ENCODE measurements at places on chromosomes 5 and 9.

DNA sequence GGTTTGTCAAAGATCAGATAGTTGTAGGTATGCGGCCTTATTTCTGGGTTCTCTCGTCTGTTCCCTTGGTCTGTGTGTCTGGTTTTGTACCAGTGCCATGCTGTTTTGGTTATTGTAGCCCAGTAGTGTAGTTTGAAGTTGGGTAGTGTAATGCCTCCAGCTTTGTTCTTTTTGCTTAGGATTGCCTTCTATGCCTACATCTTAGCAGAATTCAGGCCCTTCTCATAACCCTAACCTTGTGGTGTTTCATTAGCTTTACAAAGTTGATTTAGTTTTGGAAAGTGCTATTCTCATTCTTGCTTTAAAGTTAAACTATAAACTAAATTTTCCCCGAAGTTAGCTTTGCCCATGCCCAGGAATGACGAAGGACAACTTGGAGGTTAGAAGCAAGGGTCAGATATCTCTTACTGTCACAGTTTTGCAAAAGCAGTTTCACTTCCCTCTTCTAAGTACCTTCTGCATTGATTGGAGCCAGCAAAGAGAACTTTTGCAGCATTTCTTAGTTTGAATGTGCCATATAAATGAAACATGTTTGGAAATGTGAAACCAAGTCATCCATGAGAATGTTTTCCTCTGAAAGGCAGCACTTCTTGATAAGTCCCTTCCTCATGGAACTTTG lies 274.3 kb upstream of the DMRT1 start:
- H3K36me3 ChIP-seq = no peaks in the 10 kb centered on the region
- H3K4me3 ChIP-seq = no peak overlapping the region
- H3K27me3 ChIP-seq = no peaks in the 10 kb centered on the region
- no peak for DNase-seq

GRCh38 chr9:31848505-31849285 lies 535.7 kb upstream of the ACO1 start:
- H3K27me3 ChIP-seq = no peaks in the 10 kb centered on the region
- H3K36me3 ChIP-seq = no peaks in the 10 kb centered on the region
- H3K4me1 ChIP-seq = no peaks in the 10 kb centered on the region

DNA sequence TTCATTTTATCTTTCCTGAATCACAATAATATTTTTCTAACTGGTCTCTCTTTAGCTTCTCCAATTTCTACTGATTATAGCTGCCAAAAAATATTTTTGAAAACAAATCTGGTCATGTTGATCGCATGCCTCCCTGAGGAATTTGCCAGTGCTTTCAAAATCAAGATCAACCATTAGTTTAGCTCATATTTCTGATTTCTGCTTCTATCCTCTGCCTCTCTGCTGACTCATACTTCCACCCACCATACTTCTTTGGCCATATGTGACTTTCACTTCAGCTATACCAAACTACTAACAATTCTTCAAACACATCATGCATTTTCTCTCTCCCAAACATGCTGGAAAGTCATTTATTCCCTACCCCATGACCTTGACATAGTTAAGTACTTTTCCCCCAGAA lies 636.5 kb downstream of the TLE1 start:
- H3K27me3 ChIP-seq = no peaks in the 10 kb centered on the region
- no peaks in the 10 kb centered on the region for H3K4me1 ChIP-seq
- no peak overlapping the region for H3K4me3 ChIP-seq
- H3K36me3 ChIP-seq = no peaks in the 10 kb centered on the region
- no peak overlapping the region for H3K27ac ChIP-seq
- DNase-seq = no peak

- no peak overlapping the region for H3K4me3 ChIP-seq
- H3K36me3 ChIP-seq = no peaks in the 10 kb centered on the region
- no peak overlapping the region for H3K27ac ChIP-seq
- H3K4me1 ChIP-seq = no peaks in the 10 kb centered on the region
These were observed 32.2 kb upstream of the PAX5 start for GRCh38 chr9:37066139-37066725.

- H3K27me3 ChIP-seq = no peaks in the 10 kb centered on the region
- H3K27ac ChIP-seq = no peak overlapping the region
- H3K4me1 ChIP-seq = no peaks in the 10 kb centered on the region
- DNase-seq = no peak
- no peak overlapping the region for H3K4me3 ChIP-seq
These were observed 14.8 kb upstream of the C5orf46 start for GRCh38 chr5:147921136-147921535.

DNA sequence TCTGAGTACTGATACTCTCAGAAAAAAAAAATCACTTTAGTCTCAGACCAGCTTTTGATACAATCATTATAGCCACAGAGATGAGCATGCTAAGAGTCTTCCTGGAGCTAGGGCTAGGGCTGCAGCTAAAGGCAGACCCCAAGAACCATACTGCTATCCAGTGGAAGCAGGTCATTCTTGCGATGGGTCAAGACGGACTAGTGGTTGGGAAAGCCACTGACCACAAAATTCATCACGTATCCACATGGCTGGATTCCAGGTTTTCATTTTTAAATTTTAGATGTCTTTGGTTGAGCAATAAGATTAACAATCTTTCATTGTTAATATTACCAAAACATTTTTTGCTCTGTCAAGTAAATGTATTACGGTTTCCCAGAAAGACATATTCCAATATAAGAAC lies 598.1 kb downstream of the DNAH5 start:
- H3K4me3 ChIP-seq = no peak overlapping the region
- no peaks in the 10 kb centered on the region for H3K4me1 ChIP-seq

- H3K27me3 ChIP-seq = no peaks in the 10 kb centered on the region
- no peak for DNase-seq
- no peaks in the 10 kb centered on the region for H3K4me1 ChIP-seq
- no peak overlapping the region for H3K4me3 ChIP-seq
These were observed 102.1 kb downstream of the FANCC start for GRCh38 chr9:95215336-95215898.

- no peaks in the 10 kb centered on the region for H3K27me3 ChIP-seq
- H3K4me1 ChIP-seq = peaks cover 30% of the 10 kb centered on the region
- H3K4me3 ChIP-seq = peak within 1 kb of the TSS; percentile 86
- H3K36me3 ChIP-seq = no peaks in the 10 kb centered on the region
- peak within 1 kb of the TSS; percentile 97 for H3K27ac ChIP-seq
These were observed at the start of gene RACK1 for GRCh38 chr5:181243564-181244343. TSS of gene RACK1 (minus strand) at chr5:181243906. CDS start at chr5:181243800, 106 bp downstream.

DNA sequence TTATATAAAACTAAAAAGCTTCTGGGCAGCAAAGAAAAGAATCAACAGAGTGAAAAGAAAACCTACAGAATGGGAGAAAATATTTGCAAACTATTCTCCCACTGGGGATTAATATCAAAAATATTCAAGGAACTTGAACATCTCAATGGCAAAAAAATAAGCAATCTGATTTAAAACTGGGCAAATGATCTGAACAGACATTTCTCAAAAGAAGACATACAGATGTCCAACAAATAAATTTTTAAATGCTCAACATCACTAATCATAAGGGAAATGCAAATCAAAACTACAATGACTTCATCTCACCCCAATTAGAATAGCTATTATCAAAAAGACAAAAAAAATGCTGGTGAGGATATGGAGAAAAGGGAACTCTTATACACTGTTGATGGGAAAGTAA lies 57.2 kb upstream of the SSBP2 start:
- no peak overlapping the region for H3K4me3 ChIP-seq
- H3K36me3 ChIP-seq = no peaks in the 10 kb centered on the region
- no peak for DNase-seq
- no peak overlapping the region for H3K27ac ChIP-seq
- H3K4me1 ChIP-seq = no peaks in the 10 kb centered on the region

DNA sequence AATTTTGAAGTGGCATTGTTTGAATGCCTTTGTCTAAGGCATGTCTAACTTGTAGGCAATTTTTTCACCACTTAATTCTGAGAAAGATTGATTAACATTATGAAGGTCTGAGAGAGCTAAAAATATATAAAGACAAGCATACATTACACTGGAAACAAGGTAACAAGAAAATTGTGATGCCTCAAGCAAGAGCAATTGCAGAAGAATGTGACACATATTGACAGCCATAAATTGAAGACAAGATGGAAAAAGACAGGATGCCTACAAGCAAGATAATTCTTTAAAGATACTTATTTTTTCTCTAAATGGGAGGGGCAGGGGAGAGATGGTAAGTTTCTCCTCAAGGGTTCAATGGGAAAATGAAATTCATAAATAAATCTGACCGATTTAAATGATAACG lies 103.1 kb upstream of the CYLC2 start:
- H3K27me3 ChIP-seq = no peaks in the 10 kb centered on the region
- H3K27ac ChIP-seq = no peak overlapping the region
- no peaks in the 10 kb centered on the region for H3K36me3 ChIP-seq
- no peak for DNase-seq

DNA sequence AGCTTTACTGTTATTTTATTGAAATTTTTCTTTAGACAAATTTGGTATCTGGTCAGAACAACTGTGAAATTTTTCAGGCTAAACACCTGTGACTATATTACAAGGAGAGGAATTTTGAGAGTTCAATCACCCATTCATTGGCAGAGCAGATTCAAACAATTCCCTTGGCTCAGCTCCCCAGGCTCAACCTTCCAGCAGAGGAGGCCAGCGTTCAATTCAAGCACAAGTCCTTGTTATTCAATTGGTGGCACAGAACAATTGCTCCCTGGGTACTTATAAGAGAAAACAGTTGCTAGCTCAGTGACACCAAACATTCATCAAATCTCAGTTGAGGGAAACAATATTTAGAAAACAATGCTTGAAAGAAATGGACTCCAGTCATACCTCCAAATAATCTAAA lies 83.3 kb downstream of the SUSD1 start:
- no peak for DNase-seq
- no peaks in the 10 kb centered on the region for H3K4me1 ChIP-seq
- H3K27ac ChIP-seq = no peak overlapping the region
- no peak overlapping the region for H3K4me3 ChIP-seq
- no peaks in the 10 kb centered on the region for H3K27me3 ChIP-seq

DNA sequence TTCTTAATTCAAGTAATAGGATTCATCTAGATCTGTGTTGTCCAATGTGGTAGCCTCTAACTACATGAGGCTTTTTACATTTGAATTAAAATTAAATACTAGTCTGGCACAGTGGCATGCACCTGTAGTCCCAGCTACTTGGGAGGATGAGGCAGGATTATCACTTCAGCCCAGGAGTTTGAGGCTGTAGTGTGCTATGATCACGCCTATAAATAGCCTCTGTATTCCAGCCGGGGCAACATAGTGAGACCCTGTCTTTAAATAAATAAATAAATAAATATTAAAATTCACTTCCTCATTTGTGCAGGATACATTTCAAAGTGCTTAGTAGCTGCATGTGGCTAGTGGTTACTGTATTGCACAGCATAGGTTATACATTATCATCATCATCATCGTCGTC lies 91.8 kb downstream of the UBE2R2 start:
- H3K4me3 ChIP-seq = no peak overlapping the region
- H3K27me3 ChIP-seq = no peaks in the 10 kb centered on the region
- H3K4me1 ChIP-seq = no peaks in the 10 kb centered on the region
- no peak overlapping the region for H3K27ac ChIP-seq

DNA sequence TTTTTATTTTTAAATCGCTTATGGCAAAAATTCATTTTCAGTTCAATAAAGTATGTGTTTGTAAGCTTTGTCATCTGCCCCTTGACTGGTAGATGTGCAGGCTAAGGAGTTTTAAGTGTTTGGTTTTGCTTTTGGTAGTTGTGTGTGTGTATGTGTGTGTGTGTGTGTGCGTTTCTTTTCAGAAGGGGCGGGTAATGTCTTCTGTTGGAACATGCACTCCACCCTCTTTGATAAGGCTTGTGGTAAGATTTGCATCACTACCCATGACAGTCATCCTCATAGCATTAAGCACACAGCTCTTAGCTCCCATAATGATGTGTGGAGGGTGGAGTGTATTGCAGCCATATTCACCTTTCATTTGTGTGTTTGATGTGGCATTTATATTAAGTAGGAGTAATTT lies 92.1 kb upstream of the FSD1L start:
- H3K4me3 ChIP-seq = no peak overlapping the region
- H3K27ac ChIP-seq = no peak overlapping the region
- no peaks in the 10 kb centered on the region for H3K36me3 ChIP-seq

- H3K4me1 ChIP-seq = peaks cover under 1% of the 10 kb centered on the region
- no peaks in the 10 kb centered on the region for H3K27me3 ChIP-seq
- no peak overlapping the region for H3K27ac ChIP-seq
- DNase-seq = no peak
These were observed 5.8 kb upstream of the PAIP2 start for GRCh38 chr5:139335811-139336210.

- H3K4me1 ChIP-seq = peaks cover 29% of the 10 kb centered on the region
- H3K36me3 ChIP-seq = peaks cover 36% of the 10 kb centered on the region
- H3K27me3 ChIP-seq = no peaks in the 10 kb centered on the region
These were observed 21.9 kb downstream of the PTGES2 start for GRCh38 chr9:128105538-128106175.

GRCh38 chr9:123599781-123600180 lies 243.8 kb downstream of the CRB2 start:
- no peak overlapping the region for H3K4me3 ChIP-seq
- H3K4me1 ChIP-seq = no peaks in the 10 kb centered on the region
- DNase-seq = no peak
- H3K27me3 ChIP-seq = no peaks in the 10 kb centered on the region
- H3K27ac ChIP-seq = no peak overlapping the region

DNA sequence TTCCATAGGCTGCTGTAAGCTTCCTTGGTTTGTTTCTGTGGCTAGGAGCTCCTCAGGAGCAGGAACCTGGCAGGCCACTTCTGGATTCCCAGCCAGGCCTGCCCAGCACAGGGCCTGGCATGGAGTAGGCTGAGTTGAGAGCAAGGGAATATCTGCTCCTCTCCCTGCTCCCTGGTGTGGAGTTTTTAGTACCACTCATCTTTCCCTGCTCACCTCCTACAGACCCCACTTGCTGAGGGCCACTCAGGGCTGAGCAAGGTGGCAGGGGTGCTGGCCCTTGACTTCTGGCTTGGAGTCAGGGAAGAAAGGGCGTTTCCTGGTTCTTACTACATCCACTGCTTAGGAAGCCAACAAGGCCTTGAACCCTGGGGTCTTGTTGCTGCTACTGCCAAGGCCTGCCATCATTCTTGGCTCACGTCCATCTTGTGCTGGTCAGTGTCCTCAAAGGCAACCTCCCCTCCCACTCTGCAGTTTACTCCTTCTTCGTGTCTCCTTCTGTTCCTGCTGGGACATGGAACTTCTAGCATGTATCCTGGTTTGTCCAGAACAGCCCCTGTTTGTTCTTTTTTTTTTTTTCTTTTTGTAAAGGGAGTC lies 54.9 kb downstream of the PSD2 start:
- peaks cover 7% of the 10 kb centered on the region for H3K4me1 ChIP-seq
- peaks cover 30% of the 10 kb centered on the region for H3K27me3 ChIP-seq
- H3K27ac ChIP-seq = no peak overlapping the region
- no peak for DNase-seq

GRCh38 chr5:148620091-148620490 lies 34.2 kb downstream of the HTR4 start:
- DNase-seq = no peak
- no peak overlapping the region for H3K4me3 ChIP-seq
- no peaks in the 10 kb centered on the region for H3K27me3 ChIP-seq
- no peaks in the 10 kb centered on the region for H3K36me3 ChIP-seq
- H3K4me1 ChIP-seq = no peaks in the 10 kb centered on the region

GRCh38 chr9:13994240-13994639 lies 319.7 kb downstream of the NFIB start:
- H3K27ac ChIP-seq = no peak overlapping the region
- no peak for DNase-seq

All from transverse colon (tissue), 4 donors.